ENCODE measurements at places on chromosomes 5 and 9. TPM values are rescaled to one million over a fixed set of nuclear protein-coding genes. Genes with fewer than 3 reads are reported as not detected.
A peak's percentile ranks its signal among the peaks of the same experiment; 100 is the strongest.

KIF12 gene
- 202 TPM for total RNA-seq

MYMK gene
- not detected for total RNA-seq

TAS2R1 gene
- not detected for total RNA-seq

MACROH2A1 gene
- 144 TPM for total RNA-seq

C9orf57 gene
- not detected for total RNA-seq

OTULINL gene
- total RNA-seq: 10.8 TPM

SKIC3 gene
- total RNA-seq: 72.9 TPM

- H3K4me1 ChIP-seq: peaks cover 19% of the 10 kb centered on the region
- H3K27ac ChIP-seq: peak overlapping the region; percentile 51
- H3K27me3 ChIP-seq: no peaks in the 10 kb centered on the region
- no peaks in the 10 kb centered on the region for H3K36me3 ChIP-seq
- H3K4me3 ChIP-seq: peak overlapping the region; percentile 5
Measured at GRCh38 chr5:142320430-142320738, 4.4 kb downstream of the SPRY4 start.

- no peaks in the 10 kb centered on the region for H3K4me1 ChIP-seq
- no peaks in the 10 kb centered on the region for H3K27me3 ChIP-seq
- no peak overlapping the region for H3K27ac ChIP-seq
- DNase-seq: peak; percentile 48
- H3K36me3 ChIP-seq: no peaks in the 10 kb centered on the region
Measured at GRCh38 chr5:55821731-55822512, 29.2 kb upstream of the IL31RA start.

GRCh38 chr5:139394123-139394653 is 716 bp downstream of the PROB1 start:
- no peaks in the 10 kb centered on the region for H3K4me1 ChIP-seq
- H3K27ac ChIP-seq: peak overlapping the region; percentile 85
- no peak for DNase-seq
- H3K4me3 ChIP-seq: peak overlapping the region; percentile 18
- H3K36me3 ChIP-seq: no peaks in the 10 kb centered on the region
- peaks cover 8% of the 10 kb centered on the region for H3K27me3 ChIP-seq

DNA sequence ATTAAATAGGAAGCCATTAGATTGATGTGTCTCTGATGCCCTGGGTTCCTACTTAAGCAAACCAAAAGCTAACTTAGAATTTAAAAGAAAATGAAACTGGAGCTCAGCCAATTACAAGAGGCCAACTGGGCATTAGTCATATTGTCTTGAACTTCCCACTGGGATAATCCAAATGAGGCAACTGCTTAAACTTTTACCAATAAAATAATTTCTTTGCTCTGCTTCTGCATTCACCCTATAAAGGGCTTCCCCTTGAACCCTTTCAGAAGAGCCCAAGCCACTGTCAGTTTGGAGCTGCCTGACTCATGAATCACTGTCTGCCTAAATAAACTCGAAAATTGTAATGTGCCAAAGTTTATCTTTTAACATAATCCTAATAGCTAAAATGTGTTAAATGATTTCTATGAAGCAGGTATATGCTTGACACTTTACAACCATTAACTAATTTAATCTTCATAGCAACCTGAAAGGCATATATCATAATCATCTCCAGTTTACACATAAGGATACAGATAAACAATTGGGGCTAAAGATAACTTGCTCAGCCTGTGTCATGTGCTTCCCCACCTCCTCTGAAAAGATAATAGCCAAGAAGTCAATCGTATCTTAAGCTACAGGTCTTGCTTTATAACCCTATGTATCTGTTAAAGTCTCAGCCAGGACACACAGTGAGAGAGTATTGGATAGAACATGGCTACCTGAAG is 11.5 kb downstream of the GPR150 start:
- H3K4me3 ChIP-seq: no peak overlapping the region
- H3K27me3 ChIP-seq: no peaks in the 10 kb centered on the region
- H3K4me1 ChIP-seq: no peaks in the 10 kb centered on the region
- DNase-seq: no peak
- H3K27ac ChIP-seq: no peak overlapping the region

- no peaks in the 10 kb centered on the region for H3K36me3 ChIP-seq
- no peaks in the 10 kb centered on the region for H3K27me3 ChIP-seq
- no peak overlapping the region for H3K4me3 ChIP-seq
- no peak for DNase-seq
- H3K27ac ChIP-seq: no peak overlapping the region
- no peaks in the 10 kb centered on the region for H3K4me1 ChIP-seq
Measured at GRCh38 chr5:157159209-157159751, 6.8 kb downstream of the GARIN3 start.

GRCh38 chr5:95725937-95726810 is 5.0 kb upstream of the RHOBTB3 start:
- H3K4me1 ChIP-seq: peaks cover 4% of the 10 kb centered on the region
- H3K27me3 ChIP-seq: no peaks in the 10 kb centered on the region
- H3K36me3 ChIP-seq: no peaks in the 10 kb centered on the region
- H3K4me3 ChIP-seq: no peak overlapping the region
- H3K27ac ChIP-seq: no peak overlapping the region

GRCh38 chr9:104743376-104743985 is 4.0 kb upstream of the NIPSNAP3A start:
- H3K4me1 ChIP-seq: peaks cover 4% of the 10 kb centered on the region
- DNase-seq: no peak
- no peaks in the 10 kb centered on the region for H3K36me3 ChIP-seq
- H3K27me3 ChIP-seq: no peaks in the 10 kb centered on the region
- H3K4me3 ChIP-seq: no peak overlapping the region

GRCh38 chr5:127834094-127834531 is 130.9 kb downstream of the CCDC192 start:
- H3K4me1 ChIP-seq: no peaks in the 10 kb centered on the region
- H3K27me3 ChIP-seq: no peaks in the 10 kb centered on the region
- no peak for DNase-seq
- H3K27ac ChIP-seq: no peak overlapping the region
- no peak overlapping the region for H3K4me3 ChIP-seq

GRCh38 chr5:117568622-117569021 is 994.0 kb upstream of the SEMA6A start:
- H3K27ac ChIP-seq: no peak overlapping the region
- H3K27me3 ChIP-seq: no peaks in the 10 kb centered on the region
- H3K4me1 ChIP-seq: no peaks in the 10 kb centered on the region
- H3K36me3 ChIP-seq: no peaks in the 10 kb centered on the region

DNA sequence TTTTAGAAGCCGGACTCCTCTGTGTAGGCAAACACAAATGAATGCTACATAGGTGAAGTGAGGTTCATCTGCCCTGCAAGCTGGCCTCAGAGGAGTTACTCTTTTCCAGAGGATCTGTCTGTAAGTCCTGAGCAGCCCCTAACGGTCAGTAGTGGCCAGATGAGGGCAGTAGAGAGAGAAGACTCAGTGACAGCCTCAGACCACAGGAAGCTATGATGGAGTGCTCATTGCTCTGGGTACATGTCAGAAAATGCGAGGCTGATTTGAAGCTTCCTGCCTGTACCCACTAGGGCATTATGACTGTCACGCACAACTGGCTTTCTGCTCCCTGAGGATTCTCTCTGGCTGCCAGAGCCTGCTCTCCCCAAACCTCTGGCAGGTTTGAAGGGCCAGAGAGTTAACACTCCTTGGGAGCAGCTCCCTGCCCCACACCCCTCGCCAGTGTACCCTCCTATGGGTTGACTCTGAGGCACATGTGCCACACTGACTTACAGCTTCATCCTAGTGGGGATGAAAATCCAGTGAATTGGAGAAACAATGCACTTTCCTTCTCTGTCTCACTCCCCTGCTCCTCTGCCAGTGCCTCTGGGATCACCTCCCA is 141.5 kb downstream of the GABRG2 start:
- no peak for DNase-seq
- no peak overlapping the region for H3K4me3 ChIP-seq
- no peak overlapping the region for H3K27ac ChIP-seq

DNA sequence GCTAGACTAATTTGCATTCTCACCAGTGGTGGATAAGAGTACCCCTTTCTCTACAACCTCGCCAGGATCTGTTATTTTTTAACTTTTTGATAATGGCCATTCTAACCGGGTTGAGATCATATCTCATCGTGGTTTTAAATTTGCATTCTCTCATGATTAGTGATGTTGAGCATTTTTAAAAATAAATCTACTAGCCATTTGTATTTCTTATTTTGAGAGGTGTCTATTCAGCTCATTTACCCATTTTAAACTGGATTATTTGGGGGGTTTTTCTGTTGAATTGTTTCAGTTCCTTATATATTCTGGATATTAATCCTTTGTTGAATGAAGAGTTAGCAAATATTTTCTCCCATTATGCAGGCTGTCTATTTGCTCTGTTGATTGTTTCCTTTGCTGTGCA is 139.6 kb downstream of the ARSB start:
- no peak overlapping the region for H3K27ac ChIP-seq
- no peaks in the 10 kb centered on the region for H3K27me3 ChIP-seq
- DNase-seq: no peak
- H3K4me1 ChIP-seq: no peaks in the 10 kb centered on the region

GRCh38 chr9:135933114-135933513 is 25.8 kb upstream of the CAMSAP1 start:
- DNase-seq: no peak
- H3K27ac ChIP-seq: no peak overlapping the region
- H3K36me3 ChIP-seq: peaks cover 53% of the 10 kb centered on the region
- H3K27me3 ChIP-seq: no peaks in the 10 kb centered on the region
- H3K4me3 ChIP-seq: no peak overlapping the region

DNA sequence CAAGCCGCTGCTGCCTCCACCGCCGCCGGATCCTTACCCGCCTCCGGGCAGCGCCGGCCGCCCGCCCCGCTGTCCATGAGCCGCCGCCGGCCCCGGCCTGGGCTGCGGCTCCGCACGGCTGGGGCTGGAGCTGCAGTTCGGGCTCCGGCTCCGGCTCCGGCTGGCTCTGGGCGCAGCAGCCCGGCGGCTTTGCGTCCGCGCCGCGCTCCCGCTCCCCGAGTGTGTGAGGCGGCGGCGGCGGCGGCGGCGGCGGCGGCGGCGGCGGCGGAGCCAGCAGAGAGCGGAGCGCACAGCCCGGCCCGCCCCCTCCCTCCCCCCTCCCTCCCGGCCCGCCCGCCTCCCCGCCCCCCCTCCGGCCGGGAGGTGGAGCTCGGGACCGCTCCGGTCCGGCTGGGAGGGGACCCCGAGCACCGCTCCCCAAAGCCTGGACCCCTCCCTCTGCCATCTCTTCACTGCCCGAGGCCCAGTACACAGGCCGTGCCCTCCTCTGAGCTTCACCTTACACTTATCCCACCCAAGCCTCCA is at the start of gene PCDH1:
TSS of gene PCDH1 (minus strand) at position 225 of the 525 bp plus-strand sequence. CDS start at position 77, 148 bp downstream.
- peaks cover 13% of the 10 kb centered on the region for H3K4me1 ChIP-seq
- H3K36me3 ChIP-seq: no peaks in the 10 kb centered on the region
- peak within 1 kb of the TSS; percentile 97 for H3K27ac ChIP-seq
- H3K4me3 ChIP-seq: peak within 1 kb of the TSS; percentile 44
- DNase-seq: peak; percentile 51

DNA sequence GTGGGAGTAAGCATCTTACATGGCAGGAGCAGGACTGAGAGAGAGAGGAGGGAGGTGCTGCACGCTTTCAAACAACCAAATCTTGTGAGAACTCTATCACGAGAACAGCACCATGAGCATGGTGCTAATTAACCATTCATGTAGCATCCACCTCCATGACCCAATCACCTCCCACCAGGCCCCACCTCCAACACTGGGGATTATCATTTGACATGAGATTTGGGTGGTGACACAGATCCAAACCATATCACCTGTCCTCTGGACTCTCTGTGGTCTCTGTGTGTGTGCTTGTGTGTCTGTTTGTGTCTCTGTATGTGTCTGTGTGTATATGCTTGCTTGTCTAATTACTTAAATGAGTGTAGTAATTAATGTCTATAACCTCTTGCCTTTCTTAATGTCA is 31.1 kb downstream of the SEC61B start:
- no peak for DNase-seq
- no peaks in the 10 kb centered on the region for H3K36me3 ChIP-seq
- no peaks in the 10 kb centered on the region for H3K27me3 ChIP-seq
- H3K4me3 ChIP-seq: no peak overlapping the region
- H3K4me1 ChIP-seq: no peaks in the 10 kb centered on the region

- H3K36me3 ChIP-seq: no peaks in the 10 kb centered on the region
- H3K4me1 ChIP-seq: no peaks in the 10 kb centered on the region
- H3K27me3 ChIP-seq: no peaks in the 10 kb centered on the region
- H3K4me3 ChIP-seq: no peak overlapping the region
- peak; percentile 66 for DNase-seq
Measured at GRCh38 chr9:134356496-134357470, 30.5 kb downstream of the RXRA start.
